ENCODE measurements at places on chromosomes 2 and 18.

GRCh38 chr2:200839513-200839912, 24.9 kb downstream of the CLK1 start:
- DNase-seq, result no peak

DNA sequence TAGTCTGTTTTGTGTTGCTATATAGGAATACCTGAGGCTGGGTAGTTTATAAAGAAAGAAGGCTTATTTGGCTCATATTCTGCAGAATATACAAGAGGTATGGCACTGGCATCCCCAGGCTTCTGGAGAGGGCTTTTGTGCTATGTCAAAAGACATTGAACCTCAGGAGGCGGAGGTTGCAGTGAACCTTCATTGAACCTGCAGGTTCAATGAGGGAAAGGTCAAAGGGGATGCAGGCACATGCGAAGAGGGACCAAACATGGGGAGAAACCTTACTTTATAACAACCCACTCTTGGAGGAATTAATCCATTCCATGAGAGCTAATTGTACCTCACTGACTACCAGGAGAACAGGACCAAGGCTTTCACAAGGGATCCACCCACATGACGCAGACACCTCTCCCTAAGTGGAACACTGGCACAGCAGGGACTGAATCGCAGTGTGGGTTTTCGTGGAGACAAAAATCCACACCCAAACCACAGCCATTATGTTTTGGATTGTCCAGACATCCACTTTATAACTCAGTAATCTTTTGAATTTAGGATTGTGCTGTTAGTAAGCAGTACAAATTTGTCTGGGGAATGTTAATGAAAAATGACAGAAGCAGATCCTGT, 4.1 kb upstream of the SERPINB8 start:
- DNase-seq, result no peak

- DNase-seq, result peak; percentile 63
Measured at GRCh38 chr2:136305517-136306192, 187.7 kb upstream of the CXCR4 start.

- DNase-seq, result no peak
Measured at GRCh38 chr2:140286377-140286776, 1506.2 kb upstream of the NXPH2 start.

GRCh38 chr2:215967590-215968378, 45.6 kb downstream of the MREG start:
- no peak for DNase-seq
